ENCODE measurements at places on chromosomes 6 and 20.

DNA sequence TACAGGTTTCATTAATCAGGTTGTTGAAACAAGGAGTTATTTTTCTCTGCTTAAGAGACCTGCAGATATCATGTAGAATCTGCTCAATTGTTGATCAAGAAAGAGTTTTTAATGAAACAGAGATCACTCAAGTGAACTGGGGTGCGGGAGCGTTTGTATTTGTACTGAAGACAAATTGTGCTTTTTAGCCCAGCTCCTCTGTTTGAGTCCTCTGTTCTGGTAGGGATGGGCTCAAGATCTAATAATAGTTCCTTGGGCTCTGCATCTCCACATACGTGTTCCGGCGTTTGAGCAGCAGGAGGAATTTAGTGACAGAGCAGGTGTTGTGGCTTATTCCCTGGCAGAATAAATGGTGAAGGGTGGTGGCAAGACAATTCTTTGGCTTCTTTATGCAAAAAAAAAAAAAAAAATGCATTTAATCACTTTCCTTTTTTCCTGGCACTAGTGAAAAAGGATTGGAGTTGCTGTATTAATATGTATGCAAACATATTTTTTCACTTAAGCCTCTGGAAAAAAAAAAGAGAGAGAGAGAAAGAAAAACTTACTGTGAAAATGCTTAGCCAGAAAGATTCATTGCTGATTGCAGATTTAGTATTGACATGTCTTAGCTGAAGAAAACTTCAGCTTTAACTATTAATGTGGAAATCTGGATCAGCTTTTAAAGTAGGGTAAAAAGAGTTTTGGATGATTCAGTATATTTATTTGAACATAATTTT, 4.0 kb downstream of the CITED2 start:
- no peak for DNase-seq

DNA sequence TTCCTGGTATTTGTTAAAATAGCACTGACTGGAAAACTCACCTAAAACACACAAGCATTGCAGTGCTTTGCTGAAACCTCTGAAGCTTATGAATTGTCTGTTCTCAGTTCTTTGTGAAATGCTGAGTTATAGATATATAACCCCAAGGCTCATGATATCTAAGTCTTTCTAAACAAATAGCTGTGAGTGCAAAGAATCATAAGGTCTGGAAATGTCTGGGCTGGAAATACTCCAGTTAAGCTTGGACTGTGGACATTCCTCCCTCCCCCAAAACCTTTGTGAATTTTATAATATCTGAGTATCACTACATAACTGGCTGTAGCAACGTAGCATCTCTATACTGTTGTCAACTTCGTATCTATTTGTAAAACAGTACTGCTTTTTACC, 69.1 kb downstream of the CBLN4 start:
- no peak for DNase-seq

GRCh38 chr6:72724545-72724944, 102.7 kb downstream of the KCNQ5 start:
- no peak for DNase-seq

DNA sequence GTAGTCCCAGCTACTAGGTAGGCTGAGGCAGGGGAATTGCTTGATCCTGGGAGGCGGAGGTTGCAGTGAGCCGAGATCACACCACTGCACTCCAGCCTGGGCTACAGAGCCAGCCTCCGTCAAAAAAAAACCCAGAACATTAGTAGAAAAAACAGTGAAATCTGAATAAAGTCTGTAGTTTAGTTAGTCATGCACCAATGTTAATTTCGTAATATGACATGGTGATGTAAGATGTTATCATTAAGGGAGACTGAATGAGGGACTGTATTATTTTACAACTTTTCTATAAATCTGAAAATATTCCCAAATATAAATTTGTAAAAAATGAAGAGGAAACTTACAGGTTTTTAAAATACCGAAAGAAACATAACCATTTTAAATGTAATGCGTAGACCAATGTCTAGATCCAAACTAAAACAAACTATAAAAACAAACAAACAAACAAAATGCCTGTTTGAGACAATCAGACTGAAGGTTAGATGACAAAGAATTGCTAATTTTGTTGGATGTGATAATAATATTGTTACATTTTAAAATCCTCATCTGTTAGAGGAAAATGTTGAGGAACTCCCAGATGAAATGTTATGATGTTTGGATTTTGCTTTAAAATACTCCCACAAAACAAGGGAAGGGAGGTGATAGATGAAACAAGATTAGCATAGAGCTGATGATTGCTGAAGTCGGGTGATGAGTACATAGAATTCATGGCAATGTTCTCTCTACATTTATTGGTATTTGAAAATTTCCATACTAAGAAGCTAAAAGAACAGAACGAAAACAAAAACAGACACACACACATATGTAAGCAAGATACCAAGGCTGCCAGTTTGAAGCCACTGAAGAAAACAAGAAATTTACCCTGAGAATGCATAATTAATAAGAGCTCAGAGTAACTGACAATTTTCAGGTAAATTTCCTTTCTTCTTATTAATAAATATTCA, 1.8 kb downstream of the GSTA4 start:
- no peak for DNase-seq

GRCh38 chr6:96947055-96947454, 22.5 kb downstream of the KLHL32 start:
- DNase-seq: peak; percentile 63

DNA sequence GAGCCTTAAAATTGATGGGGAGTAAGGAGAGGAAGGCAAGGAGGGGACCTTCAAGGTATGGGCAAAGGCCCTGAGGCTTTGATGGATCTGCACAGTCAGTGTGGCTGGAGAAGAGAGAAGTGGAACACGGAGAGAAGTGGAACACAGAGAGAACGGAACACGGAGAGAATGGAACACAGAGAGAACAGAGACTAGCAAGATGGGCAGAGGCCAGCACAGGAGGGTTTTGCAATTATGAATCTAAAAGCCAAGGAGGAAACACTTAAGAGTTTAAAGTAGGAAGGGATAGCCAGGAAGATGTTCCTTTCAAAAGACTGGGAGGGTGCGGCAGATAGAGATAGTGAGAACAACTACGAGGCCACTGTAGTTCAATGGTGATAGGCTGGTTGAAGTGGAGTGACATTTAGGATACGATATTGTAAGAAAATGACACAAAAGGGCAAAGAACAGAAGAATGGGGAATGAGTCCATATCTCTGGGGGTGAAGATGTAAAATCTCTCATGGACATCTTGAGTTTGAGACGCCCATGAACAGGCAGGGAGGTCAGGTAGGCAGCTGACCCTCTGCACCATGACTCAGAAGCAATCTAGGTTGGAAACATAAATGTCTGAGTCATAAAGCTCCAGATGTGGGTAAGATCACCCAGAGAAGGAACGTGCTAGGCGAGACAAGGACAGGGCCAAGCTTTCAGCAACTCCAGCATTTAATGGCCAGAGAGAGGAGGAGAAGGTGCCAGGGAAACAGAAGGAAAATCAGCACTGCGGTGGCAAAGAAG, 25.4 kb downstream of the ZMYND8 start:
- DNase-seq: peak; percentile 40

- no peak for DNase-seq
Measured at GRCh38 chr6:12313306-12313991, 23.3 kb downstream of the EDN1 start.

GRCh38 chr6:63565727-63566596, 6.3 kb upstream of the LOC128125822 start:
- no peak for DNase-seq

DNA sequence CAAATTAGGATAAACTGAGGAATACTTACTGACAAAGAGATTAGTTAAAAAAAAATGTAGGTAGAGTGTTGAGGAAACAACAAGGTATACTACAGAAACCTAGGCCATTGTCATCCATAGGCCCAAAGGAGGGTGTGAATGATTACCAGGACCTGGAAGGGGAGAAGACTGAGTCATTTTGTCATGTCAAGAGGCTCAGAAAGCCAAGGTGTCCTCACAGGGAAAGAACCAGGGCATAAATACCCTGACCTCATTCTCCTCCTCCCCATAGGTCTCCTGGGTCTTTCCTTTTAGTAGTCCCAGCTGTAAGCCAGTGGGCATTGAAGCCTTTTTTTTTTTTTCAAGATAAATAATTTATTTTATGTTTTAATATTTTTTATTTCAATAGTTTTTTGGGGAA, 582.1 kb upstream of the JAG1 start:
- DNase-seq: no peak

DNA sequence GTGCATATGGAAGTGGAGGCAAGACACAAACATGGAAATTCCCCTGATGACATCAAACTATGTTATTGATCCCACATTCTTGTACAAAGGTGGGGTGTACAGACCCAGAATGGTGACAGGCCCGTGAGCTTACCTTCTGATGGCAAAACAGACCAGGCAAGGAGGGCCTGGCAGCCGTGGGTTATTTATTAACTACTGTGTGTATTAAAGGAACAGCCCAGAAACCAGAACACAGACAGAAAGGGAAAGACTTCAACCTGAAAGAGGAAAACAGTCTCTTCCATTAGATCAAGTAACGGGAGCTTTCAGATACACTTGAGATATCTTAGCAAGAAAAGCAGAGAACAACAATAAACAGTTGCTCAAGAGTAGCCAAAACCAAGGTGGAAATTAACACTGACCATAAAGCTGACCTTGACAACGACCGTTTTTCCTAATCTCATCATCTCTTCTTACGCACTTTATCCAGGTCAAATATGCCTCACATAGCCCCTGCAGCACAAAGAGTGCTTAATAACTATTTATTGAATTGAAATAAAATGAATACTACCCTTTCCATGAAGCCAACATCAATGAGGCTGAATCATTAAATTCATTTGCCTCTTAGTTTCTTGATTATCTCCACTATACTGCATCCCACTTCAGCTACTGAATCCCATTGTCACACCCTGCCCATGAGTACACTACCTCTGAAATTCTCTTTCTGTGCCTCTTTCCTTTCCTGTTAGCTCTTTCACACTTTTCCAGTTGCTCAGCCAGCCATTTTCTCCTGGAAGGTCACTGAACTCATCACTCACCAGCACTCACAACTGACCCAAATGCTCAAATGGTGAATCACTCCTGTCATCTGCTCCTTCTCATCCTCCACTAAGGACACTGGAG, 67.4 kb downstream of the MOXD1 start:
- no peak for DNase-seq

DNA sequence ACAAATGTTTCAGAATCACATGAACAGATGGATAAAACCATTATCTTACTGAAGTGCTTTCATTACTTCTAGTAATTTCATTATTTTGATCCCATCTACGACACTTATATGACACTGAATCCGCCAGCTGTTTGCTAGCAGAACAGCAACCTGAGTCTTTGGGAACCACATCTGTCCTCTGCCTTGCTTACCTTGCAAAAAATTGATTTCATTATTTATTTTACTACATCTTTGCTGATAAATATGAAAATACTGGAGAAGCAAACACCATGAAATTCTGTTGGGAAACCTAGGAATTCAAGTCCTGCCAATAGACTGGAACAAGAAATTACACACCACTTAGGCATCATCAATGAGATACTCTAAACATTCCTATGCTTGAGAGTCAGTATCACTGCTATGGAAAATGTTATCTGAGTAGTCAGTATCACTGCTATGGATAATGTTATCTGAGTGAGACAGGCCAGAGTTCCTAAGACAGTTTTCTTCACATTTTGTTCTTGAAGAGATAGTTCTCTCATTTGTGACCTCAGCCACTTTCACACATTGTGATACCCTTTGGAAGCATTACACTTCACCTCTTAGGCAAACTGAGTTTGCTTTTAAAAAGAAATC, 91.9 kb downstream of the PDE10A start:
- no peak for DNase-seq

DNA sequence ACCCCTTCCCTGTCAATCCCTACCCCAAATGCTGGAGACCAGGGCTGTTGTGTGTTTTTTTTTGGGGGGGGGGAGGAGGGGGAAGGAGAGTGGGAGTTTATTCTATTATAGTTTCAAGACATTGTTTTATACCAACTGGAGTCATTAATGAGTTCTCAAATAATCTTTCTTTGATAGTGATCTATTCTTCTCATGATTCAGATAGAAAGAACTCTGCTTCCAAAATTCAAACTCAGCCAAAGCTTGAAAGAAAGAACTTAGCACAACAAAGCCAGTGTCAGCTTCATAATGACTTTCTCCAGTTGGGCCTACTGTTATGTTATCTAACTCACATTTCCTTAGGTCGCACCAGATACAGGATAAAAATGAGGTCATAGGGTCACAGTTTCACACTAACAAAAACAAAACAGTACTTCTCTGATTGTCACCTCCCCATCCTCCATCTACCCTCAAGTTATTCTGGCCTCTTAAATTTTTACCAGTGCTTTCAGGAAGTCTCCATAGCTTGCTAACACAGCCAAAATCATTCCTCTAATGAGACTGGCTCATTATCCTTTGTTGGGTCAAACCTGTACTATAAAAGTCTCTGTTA, 19.0 kb upstream of the MAP3K7 start:
- DNase-seq: no peak

GRCh38 chr20:45052698-45053429, 48.1 kb downstream of the KCNS1 start:
- DNase-seq: peak; percentile 75

- DNase-seq: peak; percentile 10
Measured at GRCh38 chr6:46491628-46492547, 639 bp upstream of the RCAN2 start.

DNA sequence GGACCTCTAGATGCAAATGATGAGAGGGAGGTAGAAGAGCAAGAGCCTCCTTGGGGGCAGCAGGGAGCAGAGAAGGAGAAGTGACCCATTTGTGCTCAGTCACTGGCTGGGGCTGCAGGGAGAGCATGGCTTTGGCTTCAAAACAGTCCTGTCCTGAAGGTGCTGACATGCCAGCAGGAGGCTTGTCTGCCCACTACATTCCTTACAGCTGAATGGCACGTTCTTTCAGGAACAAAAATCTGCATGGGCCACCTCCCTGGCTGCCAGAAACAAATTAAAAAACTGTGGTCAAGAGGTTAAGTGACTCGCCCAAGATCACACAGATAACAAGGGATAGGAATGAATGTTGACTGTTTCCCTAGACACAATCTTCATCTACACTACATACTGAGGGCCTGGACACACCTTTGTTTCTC, 188.8 kb downstream of the HIVEP2 start:
- no peak for DNase-seq

DNA sequence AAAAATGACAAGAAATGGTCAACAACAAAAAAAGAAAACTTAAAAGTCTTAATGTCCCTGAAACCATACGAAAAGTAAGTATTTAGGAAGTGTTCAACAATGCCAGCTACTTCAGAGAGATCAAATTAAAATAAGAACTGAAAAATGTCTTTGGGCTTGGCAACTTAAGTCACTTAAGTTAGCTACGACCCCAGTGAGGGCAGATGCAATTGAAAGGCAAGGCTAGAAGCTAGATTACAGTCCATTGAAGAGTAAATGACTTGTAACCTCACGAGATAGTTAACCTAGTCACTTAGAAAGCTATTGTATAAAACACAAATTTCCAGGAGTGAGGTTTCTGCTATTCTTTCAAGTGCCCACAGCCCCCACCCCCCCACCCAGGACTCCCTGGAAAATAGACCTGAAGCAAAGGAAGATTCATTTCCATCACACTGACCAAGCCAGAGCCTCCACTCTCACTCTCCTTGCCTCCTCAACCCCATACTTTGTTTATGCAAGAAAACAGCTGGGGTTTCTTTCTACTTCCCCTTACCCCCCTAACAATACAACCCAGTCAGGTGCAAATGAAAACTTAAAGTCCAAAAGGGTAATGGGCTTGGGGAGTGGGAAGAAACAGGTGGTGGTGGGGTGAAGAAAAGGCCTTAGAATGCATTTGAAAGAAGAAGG, 14.6 kb downstream of the RTN4IP1 start:
- no peak for DNase-seq
